ENCODE measurements at places on chromosomes 16 and 17.

DNA sequence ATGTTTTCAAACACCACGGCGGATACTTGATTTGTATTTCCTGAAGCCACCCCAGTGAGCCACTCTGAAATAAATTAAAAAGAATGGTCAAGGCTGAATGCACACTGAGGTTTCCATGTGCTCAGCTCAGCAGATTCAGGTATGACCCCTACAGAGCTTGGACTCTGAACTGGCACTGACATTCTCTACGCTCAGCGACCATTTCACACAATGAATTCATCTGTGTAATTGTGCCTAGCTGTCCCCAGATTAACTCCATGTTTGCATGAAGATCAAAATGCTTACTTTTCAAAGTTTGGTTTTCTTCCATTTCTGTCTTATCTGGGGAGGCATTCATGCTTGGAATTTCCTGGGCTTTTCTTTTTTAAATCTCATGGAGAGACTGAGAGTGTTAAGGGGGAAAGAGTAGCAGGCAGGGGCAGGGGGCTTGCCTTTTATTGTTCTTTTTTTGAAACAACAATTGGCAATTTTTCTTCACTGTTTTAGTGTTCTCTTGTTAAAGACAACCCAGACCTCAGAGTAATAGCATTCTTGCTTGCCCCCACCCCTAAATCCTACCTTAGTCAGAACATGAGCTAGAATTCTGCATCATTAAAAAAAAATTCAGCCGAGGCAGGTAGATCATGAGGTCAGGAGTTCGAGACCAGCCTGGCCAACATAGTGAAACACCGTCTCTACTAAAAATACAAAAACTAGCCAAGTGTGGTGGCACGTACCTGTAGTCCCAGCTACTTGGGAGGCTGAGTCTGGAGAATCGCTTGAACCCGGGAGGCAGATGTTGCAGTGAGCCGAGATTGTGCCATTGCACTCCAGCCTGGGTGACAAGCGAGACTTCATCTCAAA lies 85.5 kb upstream of the HNF1B start:
- DNase-seq = no peak

DNA sequence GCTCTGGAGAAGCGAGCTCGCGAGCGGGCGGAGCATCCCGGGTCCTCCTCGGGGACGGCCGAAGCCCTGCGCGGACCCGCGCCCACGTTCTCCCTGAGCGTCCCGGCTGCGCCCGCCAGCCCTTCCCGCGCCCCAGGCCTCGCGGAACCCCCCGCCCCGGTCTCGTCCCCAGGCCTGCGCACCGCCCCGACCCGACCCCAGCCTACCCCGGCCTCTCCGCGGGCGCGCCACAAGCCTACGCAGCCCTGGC lies 159 bp downstream of the USP36 start:
- no peak for DNase-seq

DNA sequence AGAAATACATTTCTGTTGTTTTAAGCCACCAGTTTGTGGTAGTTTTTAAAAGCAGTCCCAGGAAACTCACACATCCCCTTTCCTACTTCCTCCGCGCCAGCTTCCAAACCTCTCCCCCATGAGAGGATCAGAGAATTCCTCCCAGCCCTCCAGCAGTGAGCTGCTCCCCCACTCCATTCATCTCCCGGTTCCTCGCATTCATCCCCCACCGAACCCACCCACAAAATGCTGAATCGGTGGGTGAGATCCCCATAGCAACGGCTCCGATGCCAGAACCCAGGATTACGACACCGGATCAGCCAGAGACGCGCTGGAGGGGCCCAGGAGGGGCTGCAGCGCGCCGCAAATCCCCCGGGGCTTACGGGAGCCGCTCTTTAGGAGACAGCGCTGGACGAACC lies 251.4 kb upstream of the RPL38 start:
- no peak for DNase-seq

DNA sequence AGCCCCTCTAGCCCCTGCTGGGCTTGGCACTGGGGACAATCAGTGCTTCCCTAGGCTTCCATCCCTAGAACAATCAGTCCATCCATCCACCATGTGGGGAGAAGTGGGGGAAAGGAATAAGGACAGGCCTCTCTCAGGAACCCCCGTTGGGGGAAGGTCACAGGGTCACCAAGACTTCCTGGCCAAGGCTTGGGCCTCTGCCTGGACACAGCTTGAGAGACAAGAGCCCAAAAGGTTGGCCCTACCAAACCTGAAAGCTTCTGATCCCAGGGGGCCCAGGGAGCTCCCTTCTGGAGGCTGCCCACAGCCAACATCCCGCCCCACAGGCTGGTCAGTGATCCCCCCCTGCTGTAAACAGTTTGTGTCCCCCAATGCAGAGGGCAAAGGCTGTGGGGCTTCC lies 16.2 kb upstream of the MTMR4 start:
- DNase-seq = no peak

DNA sequence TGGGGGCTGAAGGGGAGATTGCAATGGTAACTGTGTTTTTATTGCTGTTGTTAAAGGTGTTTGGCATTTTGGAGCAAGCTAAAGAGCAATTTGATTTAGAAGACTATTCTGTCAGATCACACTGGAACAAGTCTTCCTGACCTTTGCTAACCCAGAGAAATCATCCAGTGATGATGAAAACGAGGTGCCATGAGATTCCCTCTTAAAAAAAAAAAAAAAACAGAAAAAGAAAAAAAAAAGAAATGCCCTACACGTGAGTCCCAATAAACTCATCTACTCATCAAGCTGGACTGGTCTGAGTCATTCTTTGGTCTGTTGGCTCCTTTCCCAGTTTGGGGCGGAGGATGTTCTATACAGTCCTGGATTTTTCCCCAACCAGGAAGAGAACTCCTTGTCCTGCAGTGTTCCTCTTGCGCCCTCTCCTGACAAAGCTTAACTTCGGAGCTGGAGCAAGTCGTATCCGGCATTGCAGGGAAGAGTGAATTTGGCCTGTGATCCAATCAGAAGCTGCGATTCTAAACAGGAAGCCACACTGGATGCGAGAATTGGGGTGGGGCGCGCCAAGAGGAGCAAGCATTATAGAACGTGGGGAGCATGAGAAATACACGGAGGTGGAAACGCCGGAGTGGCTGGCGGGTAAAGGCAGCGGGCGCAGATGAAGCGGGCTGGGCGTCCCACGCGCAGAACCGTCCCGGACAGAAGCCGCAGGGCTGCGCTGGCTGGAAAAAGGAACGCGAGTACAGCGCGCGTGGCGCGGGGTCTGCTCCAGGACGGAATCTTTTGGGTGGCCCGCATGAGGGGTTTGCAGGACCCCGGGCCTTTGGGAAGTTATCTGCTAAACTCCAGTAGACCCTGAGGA lies 22.4 kb upstream of the CRYM start:
- no peak for DNase-seq

DNA sequence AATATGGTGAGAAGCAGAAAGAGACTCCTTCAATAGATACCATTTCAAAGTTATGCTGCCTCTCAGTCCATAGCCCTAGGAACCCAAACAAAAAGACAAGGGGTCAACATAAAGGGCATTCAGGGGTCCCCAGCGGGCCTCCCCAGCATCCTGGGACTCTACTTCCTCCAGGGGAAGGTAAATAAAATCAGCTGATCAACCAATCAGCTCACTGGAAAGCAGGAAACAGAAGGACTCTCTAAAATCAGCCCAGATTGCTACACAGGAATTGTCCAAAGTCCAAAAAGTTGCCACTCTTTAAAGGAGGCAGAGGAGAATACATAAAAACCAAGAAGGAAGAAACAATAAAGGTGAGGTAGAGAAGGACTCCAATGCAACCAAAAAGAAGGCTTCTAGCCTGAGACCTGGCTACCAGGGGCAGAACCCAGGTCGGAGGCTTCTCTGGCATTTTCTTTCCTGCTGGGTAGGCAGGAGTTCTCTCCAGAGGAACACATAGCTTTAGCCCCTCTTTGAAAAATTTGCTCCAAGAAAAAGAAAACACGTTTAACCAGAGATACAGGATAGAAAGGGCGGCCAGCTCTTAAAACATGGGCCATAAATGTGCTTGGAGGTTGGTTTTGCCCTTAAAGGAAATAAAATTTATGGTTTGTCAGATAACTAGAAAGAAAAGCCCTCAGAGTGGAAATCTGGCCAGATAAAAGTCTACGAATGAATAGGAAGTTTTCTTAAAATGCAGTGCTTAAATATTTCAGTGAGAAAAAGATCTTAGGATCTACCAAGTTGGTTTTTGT lies 404.6 kb downstream of the SOX9 start:
- no peak for DNase-seq

DNA sequence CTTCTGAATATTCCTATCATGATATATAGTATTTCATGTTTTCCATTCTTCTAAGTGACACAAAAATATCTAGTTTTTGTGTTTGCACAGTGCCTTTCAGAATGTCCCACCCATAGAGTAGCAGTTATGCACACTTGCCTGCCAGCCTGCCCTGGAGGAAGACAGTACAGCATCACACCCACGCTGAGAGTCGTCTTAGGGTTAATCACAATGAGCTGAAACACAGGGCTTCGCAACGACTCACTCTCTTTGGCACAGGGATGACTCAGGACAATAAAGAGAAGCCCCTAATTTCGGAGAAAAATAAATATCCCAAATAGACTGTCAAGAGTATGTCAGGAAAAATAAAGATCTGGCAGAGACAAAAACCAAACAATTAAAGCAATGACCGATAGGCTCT lies 11.6 kb upstream of the NDUFAB1 start:
- DNase-seq = no peak

GRCh38 chr16:76653390-76654026 lies 376.3 kb downstream of the CNTNAP4 start:
- DNase-seq = no peak

DNA sequence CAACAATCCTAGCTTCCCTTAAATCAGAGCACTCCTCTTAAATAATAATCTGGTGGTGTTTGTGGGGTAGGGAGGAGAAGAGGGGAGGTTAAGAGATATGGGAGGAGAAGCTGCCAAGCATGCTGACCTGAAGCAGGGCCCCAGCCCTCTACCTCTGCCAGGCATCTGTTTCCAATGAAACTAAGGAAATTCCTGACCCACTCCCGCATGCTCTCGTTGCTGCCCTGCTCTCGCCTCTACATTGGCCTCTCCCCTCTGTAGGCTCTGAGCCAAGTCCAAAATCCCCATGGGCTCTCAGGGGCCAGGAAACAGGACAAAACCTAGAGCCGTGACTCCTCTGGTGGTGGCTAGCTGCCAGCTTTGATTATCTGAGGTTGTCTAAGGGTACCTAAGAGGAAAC lies 559.5 kb upstream of the CDH11 start:
- no peak for DNase-seq

GRCh38 chr17:81365148-81365600 lies 30.1 kb upstream of the BAHCC1 start:
- DNase-seq = no peak

DNA sequence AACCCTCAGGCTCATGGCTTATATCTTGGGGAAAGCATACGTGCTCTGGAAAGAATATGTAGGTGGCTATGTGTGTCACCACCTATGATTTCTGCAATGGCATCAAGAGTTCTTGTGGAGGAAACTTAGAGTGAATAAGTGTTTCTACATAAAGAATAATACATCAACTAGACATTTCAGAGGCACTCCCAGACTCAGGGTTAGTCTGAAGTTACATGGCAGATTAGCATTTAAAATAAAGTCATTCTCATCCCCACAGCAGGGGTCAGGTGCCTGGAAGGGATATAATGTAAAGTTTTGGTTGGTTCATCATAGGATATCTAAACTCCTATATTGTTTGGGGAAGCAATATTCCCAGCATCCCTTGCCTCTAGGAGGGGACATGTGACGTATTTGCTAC lies 182.1 kb downstream of the PCTP start:
- DNase-seq = no peak

All from T-helper 9 cell (primary cell).